Stimulated activated CD8-positive, alpha-beta memory T cell treated with anti-CD3 and anti-CD28 coated beads, Interleukin-15, amount 100 ng/mL, for 48 hours (primary cell): ENCODE measurements at places on chromosomes 4 and X.

GRCh38 chr4:145828802-145829485 is 109.7 kb downstream of the ZNF827 start:
- DNase-seq: no peak

GRCh38 chr4:40003986-40004385 is 26.3 kb upstream of the PDS5A start:
- no peak for DNase-seq

DNA sequence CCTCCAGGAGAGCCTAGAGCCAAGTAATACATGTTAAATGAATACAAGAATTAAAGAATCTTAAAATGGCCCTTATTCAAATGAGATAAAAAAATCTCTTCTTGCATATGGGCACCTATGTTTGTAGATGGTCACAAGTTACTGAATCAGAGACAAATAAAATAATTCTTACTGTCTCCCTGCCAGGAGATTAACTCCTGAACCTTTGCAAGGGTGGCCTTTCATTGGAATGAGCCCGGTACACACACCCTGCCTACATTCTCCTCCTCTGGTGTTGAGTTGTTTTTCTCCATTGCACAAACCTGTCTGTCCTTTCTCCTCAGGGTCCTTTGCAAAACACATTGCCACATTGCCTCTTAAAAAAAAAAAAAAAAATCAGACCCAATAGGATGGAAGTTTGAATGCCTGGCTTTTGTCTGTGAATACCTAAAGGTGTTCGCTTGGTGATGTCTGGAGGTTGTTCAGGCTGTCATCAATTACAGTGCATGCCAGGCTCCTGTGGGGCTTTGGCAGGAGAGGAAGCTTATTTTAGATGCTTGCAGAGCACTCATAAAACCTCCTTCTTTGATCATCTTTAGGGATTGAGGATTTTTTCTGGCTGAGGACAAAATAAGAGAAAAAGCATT is 8.3 kb upstream of the TMEM154 start:
- no peak for DNase-seq

DNA sequence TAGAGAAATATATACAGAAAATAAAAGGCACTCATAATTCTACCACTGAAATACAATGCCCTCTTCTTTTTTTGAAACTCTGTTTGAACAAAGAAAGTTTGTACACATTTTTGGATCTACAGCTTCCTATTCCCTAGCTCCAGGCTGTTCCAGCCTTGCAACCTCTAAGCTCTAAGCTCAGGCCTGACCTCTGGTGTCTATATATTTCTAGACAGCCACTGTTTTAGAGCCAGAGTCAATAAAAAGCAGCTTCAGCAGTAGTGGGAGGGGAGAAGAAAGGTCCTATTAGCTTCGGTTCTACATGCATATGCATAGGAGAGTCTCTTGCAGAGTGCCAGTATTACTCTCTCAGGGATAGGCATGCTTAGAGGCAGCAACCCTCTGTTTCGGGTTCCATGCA is 39.7 kb downstream of the CLDN2 start:
- no peak for DNase-seq

DNA sequence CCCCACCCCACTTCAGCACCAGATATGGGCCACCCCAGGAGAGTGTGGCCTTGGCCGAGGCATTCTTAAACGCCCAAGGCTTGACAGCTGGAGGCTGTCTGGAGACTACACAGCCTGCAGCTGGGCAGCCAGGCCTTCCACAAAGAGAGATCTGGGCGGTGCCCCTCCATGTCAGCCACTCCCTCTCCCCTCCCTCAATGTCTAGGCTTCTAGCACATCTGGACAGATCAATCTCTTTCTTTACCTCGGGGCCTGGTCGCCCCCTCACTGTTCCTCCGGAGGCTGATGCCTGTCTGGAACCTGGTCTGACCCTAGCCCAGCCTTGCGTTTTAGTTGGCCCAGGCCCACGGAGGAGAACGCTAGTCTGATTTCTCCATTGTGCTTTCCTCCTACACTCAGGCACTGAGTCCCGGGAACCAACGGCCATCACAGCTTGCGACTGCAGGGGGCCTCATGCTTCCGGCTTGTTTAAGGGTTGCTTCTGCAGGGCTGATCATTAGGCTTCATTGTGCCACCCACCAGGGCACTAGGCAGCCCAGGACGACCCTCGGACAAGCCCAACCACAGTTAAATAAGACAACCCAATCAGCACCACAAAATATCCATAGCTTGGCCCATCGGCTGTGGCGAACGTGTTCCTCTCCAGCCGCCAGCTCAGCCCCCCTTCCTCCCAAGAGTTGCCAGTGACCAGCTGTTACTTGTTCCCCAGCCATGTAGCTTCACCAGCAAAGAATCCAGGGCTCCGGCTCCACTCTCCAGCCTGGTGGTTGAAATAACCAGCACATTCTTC is 200.6 kb downstream of the BCOR start:
- no peak for DNase-seq

GRCh38 chr4:104591510-104591911 is 96.8 kb upstream of the CXXC4 start:
- no peak for DNase-seq

DNA sequence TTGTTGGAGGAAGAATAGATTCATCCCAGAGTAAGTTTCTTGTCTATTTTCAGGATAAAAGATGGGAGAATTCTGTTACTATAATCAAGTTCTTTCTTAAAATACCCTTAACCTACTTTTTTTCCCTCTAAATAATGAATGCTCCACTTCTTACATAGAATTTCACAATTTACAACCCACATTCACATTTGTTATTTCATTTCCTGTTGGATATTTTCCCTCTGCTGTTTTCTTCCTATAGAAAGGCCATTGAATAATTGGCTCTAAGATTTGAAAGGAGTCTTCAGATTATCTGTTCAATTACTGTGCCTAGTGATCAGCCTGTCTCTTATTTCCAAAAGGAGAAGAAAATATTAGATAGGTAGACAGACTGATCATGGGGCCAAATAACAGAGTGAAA is 79.7 kb downstream of the CPE start:
- no peak for DNase-seq

DNA sequence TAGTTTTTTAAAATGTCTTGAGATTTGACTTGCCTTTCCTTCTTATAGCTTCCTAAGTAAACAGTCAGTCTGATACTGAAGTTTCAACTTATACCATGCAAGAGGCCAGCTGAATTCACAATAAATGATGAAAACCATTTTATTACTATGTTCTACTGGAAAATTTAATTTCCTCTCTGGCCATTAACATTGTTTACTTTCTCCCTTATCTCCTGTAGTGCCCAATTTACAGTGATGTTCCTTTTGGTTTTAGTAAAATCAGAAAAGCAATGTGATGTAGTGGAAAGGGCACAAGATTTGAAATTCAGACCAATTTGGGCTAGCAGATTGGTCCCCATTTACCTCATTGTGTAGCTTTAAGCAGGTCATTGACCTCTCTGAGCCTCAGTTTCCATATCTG is 54.2 kb downstream of the SLC9A6 start:
- no peak for DNase-seq

- no peak for DNase-seq
Observed at GRCh38 chr4:99625369-99625768, 32.3 kb downstream of the C4orf54 start.

GRCh38 chr4:152328582-152328981 is 207.3 kb downstream of the FBXW7 start:
- no peak for DNase-seq

DNA sequence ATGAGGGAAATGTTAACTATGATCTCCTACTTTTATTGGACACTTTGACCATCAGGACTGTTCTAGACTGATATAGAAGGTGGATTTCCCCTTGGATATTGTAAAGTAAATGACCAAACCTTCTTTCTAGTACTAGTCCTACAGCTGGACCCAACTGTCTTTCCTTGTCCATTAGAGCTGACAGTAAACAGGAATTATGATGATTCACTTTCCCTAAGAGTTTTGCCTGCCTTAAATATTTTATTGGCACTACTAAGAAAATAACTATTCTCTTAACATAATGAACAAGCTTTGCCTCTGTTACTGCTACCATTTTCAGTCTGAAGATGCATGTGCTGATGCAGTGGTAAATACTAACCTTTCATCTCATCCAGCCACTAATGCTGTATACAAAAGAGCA is 915.4 kb downstream of the CENPC start:
- DNase-seq: no peak

DNA sequence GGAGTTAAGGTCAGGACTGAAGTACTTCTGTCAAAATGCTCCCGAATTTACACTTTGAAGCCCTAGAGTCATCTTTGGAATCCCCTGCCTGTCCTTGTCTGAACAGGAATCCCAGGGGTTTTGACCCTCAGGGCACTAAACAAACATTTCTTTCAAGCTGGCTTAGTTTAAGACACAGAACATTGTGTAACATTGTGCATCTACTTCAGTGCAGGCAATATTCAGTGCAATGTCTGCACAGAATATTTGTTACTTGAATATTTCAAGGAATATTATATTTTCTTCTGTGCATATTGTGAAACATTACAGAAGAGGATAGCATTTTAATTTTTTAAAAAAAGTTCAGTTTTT is 763.4 kb downstream of the PCDH18 start:
- DNase-seq: no peak

DNA sequence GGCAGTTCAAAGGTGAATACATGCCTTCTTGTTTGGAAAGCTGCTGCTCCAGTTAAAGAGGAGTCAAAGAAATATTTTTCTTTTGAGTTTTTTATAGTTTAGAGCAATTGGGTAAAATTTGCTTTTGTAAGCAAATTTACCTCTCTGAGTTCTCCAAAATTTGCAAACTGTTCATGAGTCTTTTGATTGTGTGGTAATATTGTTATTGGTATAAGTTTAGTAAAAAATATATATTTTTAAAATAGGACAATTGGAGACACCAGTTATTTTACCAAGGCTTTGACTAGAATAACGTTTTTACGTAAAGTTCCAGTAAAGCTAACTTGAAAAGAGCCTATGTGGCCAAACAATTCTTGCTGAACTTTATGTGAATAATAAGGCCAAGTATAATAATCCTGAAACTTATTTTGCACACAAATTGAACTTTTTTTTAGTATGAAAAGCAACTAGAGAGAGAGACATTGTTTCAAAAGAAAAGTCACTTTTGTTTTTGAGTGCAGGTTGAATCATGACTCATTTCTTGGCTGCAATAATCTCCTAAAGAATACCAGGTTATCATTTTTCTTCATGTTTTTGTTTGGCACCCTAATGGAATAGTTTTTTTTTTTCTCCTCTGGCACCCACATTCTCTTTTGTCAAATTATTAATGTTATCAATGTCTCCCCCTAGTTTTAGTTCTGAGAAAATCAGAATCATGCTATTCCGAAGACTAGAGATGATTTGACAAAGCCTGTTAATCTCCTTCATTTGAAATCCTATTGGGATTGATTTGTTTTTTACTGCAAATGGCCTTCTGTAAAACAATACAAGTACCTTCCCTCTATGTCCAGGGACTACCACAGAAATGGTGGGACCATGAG is 57.1 kb downstream of the UGT2B10 start:
- no peak for DNase-seq

- no peak for DNase-seq
Observed at GRCh38 chrX:104310090-104310489, 55.4 kb upstream of the ESX1 start.

DNA sequence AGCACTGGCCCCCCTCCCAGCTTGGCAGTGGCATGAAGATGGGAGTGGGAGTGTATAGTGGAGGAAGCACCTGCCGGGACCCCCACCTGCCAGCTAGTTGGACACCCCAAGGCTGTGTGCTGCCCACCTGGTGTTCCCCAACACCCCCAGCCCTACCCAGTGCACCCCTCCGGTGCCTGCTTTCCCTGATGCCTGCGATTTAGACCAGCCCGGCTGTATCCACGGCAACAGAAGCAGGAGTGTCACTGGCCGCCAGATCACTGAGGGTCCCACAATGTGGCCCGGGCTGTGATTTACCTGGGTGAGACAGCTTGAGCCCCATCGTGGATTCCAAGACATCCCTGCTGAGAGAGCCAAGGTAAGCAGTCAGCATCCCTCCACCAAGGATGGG is 533 bp downstream of the GPR173 start:
- DNase-seq: no peak

DNA sequence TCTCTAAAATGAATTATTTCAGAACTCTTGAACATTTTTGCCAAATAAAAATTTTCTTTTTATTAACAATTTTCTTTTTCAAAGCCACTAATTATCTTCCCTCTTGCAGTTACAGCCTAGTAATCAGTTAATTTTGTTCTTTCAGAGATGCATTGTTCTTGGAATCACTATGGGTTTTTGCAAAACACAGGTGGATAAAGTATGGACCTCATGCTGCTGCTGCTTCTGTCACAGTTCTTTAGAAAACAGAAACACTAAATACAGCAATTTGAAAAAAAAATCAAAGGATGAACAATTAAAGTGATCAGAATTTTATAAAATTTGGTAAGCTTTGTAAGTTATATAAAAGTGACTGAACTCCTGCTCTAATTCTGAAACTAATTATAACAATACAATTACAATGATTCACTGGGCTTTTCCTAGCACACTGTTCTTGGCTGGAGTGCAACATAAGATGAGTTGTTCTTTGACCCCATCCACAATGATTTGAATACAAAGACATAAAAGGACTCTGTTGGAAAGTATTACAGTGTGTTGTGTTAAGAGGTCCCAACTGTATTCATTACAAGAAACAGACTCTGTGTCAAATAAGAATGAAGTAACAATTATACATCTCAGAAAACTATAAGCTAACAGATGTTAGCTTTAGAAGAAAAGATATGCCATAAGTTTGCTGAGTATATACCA is 59.4 kb upstream of the GK2 start:
- DNase-seq: no peak

GRCh38 chr4:89000382-89000781 is 56.6 kb downstream of the FAM13A start:
- no peak for DNase-seq

DNA sequence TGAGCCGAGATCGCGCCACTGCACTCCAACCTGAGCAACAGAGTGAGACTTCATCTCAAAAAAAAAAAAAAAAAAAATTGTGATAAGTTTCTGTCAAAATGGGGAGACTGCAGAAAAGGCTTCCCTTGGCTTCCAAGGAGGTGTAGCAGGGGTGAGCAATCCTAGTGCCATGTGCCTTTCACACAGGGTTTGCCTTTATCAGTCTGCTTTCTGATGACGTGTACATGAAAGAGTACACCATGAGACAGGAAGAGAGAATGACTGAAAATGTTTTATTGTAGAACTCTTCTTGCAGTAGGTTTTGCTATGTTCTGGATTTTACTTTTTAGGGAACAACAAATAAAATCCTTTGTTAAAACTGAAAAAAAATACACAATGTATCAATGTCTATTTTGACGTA is 23.4 kb upstream of the ZFP42 start:
- no peak for DNase-seq

GRCh38 chr4:128684016-128684415 is 125.5 kb upstream of the JADE1 start:
- no peak for DNase-seq

DNA sequence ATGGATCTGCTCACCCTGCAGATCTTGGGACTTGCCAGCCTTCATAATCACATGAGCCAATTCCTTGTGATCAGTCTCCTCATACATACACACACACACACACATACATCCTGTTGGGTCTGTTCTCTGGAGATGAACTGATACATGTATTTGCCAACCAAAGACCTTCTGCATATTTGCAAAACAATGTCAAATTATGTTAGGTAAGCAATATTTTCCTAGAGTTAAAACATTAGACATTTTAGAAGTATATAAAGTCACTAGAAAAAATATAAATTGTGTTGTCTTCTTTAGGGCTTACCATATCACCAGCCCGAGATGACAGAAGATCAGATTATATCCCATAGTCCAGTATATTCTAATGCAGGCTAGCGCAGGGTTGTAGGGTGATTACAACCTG is 156.0 kb downstream of the DCHS2 start:
- no peak for DNase-seq

GRCh38 chrX:19593690-19594089 is 78.4 kb upstream of the MAP3K15 start:
- no peak for DNase-seq
